ENCODE measurements at places on chromosomes 1 and 21.
A peak's percentile ranks its signal among the peaks of the same experiment; 100 is the strongest.

DNA sequence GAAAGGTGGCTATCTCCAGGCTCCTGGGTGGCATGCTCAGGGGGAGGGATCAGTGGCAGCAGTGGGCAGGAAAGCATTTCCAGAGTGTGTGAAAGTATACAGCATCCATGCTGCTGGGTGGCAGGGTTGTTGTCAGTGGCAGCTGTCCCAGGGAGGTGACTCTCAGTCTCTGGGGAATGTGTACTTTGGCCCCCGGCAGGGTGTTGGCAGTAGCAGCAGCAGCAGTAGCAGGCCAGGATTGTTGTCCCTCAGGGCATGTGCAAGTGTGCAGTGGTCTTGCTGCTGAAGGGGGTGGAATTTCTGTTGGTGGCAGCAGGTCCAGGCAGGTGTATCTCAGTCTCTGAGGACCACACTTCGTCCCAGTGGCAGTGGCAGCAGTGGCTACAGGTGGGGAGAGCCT is 71.7 kb upstream of the GUCA2B start:
- DNase-seq: no peak

DNA sequence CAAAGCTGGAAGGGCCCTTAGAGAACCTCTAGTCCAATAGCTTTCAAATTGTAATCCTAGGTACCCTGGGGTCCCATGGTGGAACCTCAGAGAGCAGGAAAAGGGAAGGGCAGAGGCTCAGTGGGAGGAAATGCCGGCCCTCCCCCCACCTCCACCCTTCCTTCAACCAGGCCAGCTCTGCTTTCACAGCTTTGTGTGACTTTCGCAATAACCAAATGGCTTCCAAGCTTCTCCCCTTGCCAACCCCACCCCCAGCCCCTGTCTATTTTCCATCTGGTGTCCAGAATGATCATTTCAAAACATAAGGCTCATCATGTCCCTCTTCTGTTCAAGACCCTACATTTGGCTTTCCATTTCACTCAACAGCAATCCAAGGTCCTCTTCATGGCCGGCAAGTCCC is 74.4 kb downstream of the CD58 start:
- DNase-seq: no peak

DNA sequence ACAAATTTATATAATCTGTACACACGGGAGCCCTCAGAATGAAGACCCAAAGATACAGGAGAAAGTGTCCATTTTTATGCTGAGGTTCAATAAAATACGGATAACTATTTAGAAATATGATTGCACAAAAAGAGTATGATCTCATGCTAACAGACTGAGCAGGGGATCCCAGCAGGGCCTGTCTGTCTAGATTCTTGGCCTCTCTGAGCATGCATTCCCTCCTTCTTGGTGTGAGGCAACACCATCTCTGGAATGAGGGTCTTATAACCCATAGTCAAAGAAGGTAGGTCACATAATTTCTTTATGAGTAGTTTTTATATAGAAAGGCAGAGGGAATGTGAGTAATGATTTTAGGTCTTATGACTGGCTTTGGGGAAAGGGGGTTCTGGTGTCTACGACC is 5.4 kb downstream of the PRMT6 start:
- no peak for DNase-seq

GRCh38 chr1:56584910-56585528 is 5.7 kb upstream of the PLPP3 start:
- peak; percentile 22 for DNase-seq

GRCh38 chr1:204493145-204493983 is 1.2 kb downstream of the PIK3C2B start:
- no peak for DNase-seq

- no peak for DNase-seq
Observed at GRCh38 chr1:220990427-220991339, 111.4 kb downstream of the HLX start.

- DNase-seq: no peak
Observed at GRCh38 chr21:26148840-26149354, 21.7 kb downstream of the APP start.

DNA sequence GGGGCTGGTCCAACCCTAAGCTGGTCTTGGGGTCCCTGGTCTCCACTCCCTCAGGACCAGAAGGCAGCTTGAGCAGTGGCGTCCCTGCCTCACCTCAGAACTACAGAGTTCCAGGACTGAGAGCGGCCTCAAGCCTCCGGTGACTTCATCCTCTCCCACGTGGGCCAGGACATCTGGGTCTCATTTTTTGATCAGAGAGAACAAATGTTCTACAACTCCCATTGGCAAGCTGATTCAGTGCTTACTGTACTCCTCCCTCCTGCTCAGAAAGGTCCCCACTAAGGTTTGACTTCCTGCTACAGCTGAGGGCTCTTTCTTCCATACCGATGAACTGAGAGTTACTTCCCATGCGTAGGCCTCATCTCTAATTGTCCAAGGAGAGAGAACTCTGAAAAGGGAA is 78.5 kb downstream of the PLXNA2 start:
- no peak for DNase-seq

- DNase-seq: no peak
Observed at GRCh38 chr1:44785501-44786137, 2.4 kb downstream of the BEST4 start.

DNA sequence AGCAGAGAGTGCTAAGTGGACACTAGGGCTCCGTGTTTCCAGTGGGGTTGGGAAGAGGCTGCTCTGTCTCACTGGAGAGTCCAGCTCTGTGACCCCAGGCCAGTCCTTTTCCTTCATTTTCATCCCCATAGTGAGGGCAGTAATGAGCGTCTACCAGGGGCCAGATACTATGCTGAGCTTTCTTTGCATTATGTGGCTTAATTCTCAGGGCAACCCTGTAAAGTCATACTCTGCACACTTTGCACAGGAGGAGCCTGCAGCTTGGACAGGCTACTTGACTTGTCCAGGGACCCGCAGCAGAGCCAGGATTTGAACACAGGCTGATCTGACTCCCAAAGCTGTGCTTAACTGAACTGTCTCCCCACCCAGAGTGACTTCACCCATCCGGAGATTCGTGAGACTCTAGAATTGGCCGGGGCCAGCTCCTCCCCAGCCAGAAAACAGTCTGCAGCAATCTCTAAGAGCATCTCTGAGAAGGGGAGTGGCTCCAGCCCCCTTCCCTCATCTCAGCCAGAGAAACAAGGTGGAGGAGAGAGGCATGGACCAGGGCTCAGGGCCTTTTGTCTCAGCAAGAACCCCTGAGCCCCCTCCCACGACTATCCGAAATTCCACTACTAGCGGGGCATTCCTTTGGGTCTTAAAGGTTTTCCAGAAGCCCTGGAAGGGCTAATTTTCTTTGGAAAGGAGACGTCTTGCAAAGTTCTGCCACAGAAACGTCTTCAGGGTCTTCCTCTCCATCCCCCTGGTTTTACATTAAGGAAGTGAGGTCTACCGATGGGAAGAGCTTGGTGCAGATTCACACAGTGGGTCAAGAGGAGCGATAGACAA is 866 bp upstream of the FNDC5 start:
- no peak for DNase-seq

GRCh38 chr1:6007318-6008083 is 15.3 kb upstream of the NPHP4 start:
- DNase-seq: no peak

DNA sequence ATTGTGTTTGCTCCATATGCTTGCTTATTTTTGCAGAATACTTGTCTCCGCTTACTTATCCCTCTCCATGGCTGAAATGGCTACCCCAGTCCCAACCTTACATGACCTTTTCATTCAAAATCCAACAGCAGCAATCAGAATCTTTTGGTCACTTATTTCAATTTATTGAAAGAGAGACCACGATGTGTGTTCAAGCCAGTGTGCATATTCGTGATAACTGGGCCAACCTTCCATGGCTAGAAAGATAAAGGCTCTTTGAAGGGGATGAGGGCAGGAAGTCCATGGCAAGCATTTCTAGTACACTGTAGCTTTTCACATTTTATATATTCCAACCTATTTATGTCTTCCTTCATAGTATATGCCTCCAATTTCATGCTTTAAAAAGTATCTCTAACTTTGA is 23.1 kb downstream of the HSD11B1 start:
- no peak for DNase-seq

DNA sequence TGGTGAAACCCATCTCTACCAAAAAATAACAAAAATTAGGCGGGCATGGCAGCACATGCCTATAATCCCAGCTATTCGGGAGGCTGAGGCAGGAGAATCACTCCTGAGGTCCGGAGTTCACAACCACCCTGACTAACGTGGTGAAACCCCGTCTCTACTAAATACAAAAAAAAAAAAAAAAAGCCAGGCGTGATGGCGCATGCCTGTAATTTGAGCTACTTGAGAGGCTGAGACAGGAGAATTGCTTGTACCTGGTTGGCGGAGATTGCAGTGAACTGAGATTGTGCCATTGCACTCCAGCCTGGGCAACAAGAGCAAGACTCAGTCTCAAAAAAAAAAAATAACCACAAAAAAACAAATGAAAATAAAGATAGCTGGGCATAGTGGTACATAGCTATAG is 42.3 kb downstream of the CC2D1B start:
- DNase-seq: no peak

GRCh38 chr1:214026985-214027384 is 39.2 kb downstream of the PROX1 start:
- no peak for DNase-seq

DNA sequence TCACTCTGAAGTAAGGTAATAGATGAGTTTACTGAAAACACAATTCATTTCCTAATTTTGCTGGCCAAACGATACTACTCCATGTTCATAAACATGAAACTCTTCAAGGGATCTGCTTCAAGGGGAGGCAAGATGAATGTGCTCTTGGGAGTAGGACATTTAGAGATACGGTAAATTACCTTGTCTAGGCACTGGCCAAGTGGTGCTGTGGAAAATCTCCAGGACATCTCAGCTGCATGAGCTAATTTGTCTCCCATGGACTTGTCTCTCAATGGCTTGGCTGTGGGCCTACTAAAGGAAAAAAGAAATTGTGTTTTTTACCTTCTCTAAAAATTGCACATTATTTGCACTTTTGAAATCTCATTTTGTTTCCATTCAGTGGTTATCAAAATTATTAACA is 780.6 kb downstream of the LTN1 start:
- no peak for DNase-seq

- DNase-seq: no peak
Observed at GRCh38 chr21:46662765-46663500, 27.5 kb downstream of the PRMT2 start.

DNA sequence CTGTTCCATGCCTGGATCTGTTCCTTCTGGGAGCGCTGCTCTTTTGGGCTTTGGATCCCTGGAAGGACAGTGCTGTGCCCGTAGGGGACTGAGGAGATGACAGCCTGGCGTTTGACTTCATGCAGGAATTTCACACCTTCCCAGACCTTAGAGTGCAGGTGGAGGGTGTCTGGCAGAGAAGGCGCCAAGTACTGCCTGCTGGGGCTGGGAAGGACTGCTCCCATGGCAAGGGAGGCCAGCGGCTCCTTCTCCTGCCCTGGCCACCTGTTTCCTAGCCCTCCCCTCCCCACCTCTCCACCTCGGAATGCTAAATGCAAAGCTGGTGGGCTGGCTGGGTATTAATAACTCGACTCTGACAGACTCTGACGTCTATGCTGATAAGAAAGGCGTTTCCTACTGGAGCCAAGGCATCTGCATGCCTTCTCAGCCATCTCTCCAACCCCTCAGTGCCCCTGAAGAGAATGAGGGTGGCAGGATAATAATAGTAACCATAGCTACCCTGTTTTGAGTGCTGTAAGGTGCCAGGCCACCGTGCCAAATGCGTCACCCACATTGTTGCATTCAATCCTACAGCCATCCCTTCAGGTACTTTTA is 17.5 kb upstream of the PDIK1L start:
- no peak for DNase-seq

DNA sequence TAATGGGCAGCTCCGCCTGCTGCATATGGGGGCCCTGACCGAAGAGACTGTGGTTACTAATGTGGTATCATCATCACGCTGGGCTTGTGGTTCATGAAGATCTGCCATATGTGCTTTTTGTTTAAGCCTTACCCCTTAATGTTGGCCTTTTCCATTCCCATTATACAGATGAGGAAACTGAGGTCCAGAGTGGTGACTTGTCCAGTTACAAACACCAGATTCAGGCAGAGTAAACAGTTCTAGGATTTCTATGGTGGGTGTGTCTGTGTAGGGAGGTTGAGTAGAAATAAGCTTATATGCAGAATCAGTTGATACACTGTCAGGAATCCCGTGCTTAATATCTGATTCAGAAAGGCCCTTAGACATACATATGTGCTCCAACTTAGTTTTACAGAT is 691 bp downstream of the UTP11 start:
- DNase-seq: no peak

DNA sequence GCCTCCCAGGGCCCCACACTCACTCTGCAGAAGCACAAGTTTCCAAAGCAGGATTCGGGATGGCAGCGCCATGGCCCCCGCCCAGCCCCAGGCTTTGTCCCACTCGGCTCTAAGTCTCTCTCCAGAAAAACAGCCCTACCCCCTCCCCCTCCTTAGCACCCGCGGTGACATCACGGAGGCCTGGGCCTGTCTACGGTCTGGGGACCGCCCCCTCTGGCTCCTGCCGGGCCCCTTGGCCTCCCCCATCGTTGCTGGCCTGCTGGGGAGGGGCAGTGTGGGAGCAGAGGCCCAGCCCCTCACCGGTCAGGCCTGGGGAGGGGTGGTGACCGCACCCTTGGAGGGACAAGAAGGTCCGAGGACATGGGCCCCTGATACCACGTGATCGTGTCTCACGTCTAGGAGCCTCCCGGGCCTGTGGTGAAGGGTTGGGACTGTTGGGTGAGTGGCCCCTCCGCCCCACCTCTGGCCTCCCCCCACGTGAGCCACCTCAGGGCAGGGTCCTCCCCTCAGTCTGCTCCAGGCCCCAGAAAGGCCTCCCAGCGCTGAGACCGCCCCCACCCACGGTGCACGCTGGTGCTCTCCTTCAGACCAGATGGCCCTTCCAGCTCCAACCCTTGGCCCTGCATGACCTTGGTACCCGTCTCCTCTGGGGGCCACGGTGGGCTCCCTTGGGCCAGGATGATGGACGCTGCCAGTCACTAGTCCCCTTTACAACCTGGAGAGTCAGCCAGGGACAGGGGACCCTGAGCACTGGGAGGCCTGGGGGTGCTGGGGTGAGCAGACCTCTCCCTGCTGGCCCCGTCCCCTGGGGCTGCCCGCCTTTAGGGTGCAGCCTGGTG is at the start of gene MXRA8:
MXRA8 (minus strand) TSS at position 123 of the 839 bp plus-strand sequence; CDS start at position 72, 51 bp downstream.
- no peak for DNase-seq

DNA sequence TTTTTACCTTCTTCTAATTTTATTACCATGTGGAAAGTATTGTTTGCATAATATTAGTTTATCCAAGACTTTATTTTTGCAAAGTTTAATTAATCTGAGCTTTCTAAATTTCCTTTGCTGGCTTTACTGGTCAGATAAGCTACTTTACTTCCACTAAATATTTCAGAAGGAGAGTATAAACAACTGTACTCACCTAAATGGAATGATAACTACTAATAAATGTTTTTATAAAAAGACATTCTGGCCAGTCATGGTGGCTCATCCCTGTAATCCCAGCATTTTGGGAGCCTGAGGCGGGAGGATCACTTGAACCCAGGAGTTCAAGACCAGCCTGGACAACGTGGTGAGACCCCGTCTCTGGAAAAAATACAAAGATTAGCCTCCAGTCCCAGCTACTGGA is 36.0 kb downstream of the ATP8B2 start:
- DNase-seq: no peak

Data from GM19239 (cell line).